Hematopoietic multipotent progenitor cell treated with erythropoietin and hydrocortisone succinate and interleukin-3 and kit ligand, for 4 days (in vitro differentiated cells): ENCODE measurements at places on chromosomes 12 and 14.

DNA sequence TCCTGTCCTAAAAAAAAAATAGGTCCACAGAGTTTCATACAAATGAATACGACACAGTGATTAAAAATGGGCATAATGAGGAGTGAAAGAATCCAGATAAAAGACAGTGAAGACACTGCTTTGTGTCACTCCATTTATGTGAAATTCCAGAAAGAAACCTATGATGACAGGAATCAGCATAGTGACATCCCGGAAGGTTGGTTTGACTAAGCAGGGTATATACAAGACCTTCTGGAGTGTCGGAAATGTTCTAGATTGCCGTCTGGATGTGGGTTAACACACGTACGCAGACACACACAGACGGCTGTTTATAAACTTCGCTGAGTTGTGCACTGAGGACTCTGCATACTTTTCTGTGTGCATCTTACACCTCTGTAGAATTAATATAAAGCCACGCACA is 13.2 kb upstream of the CACNA2D4 start:
- no peak for DNase-seq

DNA sequence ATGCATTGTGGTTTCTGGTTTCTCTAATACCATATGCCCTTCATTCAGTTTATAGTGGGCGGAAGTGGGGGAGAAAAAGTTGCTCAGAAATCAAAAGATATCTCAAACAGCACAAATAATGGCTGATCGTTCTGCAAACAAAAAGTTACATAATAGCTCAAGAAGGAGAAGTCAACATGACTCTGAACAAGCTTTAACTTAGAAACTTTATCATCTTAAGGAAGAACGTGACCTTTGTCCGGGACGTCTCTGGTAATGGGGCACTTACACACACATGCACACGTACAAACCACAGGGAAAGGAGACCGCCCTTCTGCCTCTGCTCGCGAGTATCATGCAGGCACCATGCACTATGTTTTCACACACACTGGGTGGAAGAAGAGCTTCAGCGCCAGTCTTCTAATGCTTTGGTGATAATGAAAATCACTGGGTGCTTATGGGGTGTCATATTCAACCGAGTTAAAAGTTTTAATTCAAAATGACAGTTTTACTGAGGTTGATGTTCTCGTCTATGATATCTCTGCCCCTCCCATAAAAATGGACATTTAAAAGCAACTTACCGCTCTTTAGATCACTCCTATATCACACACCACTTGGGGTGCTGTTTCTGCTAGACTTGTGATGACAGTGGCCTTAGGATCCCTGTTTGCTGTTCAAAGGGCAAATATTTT is 4.7 kb downstream of the FOS start:
- DNase-seq, result peak; percentile 66

DNA sequence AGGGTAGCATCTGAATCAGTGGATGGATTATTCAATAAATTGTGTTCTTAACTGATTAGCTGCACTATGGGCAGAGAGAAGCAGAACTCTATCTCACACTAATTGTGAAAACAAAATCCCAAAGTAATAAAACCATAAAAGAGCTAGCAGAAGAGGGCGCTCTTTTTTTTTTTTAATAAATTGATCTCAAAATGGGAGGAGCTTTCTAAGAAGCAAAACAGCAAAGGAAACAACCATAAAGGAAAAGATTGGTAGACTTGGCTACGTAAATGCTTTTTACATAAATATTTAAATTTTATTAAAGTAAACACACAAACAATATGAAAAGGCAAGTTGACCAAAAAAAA is 1.5 kb upstream of the TM7SF3 start:
- DNase-seq, result peak; percentile 85

DNA sequence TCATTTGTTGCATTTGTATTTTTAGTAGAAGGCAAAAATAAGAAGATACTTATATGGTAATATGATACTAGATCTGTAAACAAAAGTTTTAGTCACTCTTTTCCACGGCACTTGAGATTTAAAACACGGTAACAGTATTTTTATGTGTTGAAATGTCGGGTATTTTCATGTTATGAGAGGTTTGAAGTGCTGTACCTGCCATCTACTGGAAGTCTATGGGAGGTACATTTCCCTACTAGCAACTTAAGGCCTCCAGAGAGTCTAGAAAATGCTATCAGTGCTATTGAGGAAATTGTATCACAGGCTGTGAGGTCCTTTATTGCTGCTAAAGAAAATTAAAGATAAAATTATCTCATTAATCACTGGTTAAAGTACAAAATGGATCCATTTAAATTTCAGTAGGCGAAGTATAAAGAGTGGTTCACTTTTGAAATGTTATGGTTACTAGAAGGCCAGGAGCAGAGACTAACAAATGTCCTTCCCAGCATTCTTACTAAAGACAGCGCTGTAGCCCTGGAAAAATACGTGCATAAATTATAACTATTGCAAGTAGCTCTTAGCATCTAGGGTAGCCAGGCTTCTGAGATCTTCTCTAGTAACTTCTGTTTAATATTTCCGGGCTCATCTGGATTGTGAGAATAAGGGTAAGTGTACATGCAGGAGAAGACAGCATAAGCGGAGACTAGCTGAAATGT is 77.6 kb upstream of the PRKD1 start:
- DNase-seq, result peak; percentile 66

DNA sequence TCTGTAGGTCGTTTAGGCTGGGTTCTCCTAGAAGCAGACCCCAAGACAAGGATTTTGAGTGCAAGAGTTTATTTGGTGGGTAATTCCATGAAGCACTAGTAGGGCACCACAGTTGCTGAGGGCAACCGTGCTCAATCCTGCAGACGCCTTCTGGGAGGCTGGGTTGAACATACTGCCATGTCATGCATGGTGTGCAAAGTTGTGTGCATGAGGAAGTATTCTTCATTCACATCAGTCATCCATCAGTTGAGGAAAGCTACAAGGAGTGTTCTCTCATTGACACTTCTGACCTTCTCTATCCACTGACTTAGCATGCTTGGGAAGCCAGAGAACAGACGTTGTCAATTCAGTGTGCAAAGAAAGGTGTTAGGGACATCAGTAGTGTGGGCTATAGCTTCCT is 179.2 kb downstream of the PTPN11 start:
- DNase-seq, result no peak

DNA sequence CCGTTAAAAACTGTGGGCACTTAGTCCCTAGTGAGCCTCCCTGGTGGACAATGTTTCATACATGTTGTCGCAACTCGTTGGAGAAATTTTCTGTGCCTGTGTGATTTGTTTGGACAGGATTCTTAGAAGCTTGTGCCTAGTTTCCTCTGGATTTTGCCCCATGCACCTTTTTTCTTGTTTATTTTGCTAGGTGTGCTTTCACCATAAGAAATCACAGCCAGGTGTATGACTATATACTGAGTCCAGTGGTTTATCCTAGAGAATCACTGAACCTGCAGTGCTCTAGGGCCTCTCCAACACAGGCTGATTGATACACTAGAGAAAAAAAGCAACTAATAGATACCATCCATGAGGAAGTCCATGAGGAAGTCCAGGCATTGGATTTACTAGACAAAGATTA is 33.1 kb upstream of the OASL start:
- no peak for DNase-seq

DNA sequence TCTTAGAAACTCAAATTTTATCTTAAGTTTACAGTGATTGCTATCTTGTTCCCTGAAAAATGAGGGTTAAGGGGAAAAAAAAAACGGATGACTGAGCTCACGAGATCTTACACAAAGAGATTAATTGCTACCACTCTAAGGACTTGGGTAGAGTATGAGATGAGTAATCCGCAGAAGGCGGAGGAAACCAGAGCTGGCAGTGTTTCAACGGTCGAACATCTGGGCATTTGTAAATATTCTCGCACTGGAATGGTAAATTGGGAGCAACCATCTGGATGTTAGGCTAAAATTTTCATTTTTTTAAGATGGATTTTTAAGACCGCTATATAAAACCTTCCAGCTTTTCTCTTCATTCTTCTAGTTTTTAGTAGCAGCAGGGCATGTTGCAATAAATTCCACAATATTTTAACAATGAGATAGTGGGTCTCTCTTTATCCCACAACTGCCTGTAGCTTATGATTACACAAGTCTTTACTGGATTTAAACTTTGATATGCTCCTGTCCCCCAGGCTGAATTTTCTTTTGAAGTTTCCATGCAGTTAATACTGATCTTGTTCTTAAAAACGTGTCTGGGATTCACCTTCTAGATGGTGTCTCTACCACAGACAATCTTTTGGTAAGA is 1324.1 kb downstream of the AACS start:
- no peak for DNase-seq

- DNase-seq, result peak; percentile 70
Measured at GRCh38 chr14:89140326-89140725, 276.7 kb downstream of the FOXN3 start.

DNA sequence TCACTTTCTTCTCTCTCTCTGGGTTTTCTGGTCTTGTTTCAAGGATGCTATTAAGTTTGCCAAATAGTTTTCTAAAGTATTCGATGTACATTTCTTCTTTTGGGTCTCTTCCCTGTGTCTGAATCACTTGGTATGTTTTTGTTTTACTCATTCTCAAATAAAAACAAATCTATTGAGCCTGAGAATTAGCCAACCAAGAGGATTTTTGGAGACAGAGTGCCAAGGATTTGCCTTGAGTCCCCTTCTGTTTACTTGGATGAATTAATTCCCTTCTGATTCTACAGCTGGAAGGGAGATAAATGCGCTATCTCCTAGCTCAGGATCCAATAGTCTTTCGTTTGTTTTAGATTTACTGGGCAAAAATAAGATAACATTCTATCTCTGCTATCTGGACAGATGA is 255.5 kb downstream of the SYT10 start:
- no peak for DNase-seq

- no peak for DNase-seq
Measured at GRCh38 chr12:95997911-95998510, 1.9 kb upstream of the HAL start.

- DNase-seq, result no peak
Measured at GRCh38 chr14:68691792-68692118, 101.1 kb downstream of the ZFP36L1 start.

DNA sequence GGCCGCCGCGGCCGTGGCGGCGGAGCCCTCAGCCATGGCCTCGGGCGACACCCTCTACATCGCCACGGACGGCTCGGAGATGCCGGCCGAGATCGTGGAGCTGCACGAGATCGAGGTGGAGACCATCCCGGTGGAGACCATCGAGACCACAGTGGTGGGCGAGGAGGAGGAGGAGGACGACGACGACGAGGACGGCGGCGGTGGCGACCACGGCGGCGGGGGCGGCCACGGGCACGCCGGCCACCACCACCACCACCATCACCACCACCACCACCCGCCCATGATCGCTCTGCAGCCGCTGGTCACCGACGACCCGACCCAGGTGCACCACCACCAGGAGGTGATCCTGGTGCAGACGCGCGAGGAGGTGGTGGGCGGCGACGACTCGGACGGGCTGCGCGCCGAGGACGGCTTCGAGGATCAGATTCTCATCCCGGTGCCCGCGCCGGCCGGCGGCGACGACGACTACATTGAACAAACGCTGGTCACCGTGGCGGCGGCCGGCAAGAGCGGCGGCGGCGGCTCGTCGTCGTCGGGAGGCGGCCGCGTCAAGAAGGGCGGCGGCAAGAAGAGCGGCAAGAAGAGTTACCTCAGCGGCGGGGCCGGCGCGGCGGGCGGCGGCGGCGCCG is 381 bp downstream of the YY1 start:
- no peak for DNase-seq

GRCh38 chr12:45235087-45236025 is 19.5 kb downstream of the ANO6 start:
- DNase-seq, result peak; percentile 46

- peak; percentile 73 for DNase-seq
Measured at GRCh38 chr14:37595809-37596621, 586 bp downstream of the TTC6 start.

- DNase-seq, result peak; percentile 32
Measured at GRCh38 chr14:85250414-85251189, 279.3 kb upstream of the FLRT2 start.

DNA sequence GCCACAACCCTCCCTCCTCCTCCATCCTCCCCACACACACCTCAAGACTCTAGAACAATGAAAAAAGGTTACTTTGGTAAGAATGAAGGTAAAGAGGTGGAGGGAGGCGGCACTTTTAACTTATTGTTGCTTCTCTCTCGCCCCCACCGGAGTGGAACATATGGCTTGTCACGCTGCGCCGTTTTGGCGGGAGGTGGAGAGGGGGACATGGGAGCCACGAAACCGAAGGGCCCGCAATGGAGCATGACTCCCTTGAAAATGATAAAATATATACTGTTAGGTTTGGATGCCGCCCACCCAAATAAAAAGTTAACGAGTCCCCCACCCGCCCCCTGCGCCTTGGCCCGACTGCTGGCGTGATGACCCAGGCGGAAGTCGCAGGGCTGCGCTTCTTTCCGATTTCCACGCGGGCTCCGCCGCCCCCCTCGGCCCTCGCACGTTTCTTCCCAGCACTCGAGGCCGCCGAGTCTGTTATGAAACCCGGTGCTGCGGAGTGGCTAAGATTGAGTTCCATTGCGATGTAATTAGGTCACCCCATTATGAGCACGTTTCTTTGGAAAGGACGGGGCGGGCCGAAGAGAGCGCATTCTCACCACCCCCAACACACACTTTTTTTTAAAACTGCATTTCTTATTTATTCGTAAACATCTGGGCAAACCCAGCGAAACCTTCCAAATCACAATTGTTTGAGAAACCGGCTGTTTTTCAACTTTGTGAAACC is 1.4 kb upstream of the ZFP36L1 start:
- DNase-seq, result peak; percentile 75

GRCh38 chr14:101926085-101926484 is 38.3 kb upstream of the DYNC1H1 start:
- DNase-seq, result no peak

DNA sequence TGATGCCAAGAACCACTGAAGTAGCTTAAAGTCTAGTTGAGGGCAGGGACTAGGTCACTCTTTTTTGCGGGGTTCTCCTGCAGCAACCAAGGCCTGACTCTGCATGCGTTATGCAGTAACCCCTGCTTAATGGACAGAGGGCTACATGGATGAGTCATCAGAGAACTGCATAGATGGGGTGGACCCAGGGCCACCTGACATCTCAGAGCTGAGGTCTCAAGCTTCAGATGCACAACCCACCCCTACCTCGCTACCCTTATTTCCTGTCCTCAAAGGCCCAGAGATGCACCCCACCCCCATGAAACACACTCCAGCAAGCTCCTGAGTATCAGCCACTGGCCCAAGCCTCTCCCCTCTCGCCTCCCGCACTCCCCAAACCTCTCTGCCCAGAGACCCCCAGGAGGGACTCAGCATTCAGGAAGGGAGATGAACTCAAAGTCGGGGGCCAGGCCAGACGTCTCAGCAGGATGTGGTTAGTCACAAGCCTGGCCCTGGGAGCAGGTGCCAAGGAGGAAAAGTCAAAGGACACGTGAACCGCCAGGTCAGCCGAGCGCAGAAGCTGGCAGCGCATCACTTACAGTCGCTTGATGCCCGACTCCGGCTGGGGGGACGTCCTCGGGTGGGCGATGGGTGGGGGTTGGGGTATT is 25.8 kb downstream of the SNRNP35 start:
- DNase-seq, result peak; percentile 22

GRCh38 chr12:100698518-100698917 is 96.1 kb upstream of the ANO4 start:
- no peak for DNase-seq

DNA sequence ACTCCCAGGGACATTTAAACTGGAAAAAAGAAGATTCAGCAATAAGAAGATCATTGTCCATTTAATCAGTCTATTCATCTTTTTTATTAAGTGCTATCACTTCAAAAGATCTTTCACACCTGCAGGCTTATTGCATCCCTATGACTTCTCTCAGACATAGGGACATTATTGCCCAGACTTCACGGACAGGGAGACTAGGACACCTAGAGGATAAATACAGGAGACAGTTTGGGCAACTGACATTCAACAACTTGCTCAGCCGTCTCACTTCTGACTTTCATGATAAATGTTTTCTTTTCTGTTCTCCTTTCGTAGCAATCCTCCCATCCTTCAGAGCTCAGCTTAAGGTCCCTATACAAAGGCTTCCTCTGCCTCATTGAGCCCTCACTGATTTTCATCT is 84.3 kb downstream of the TMEM30B start:
- no peak for DNase-seq
